ENCODE measurements at places on chromosomes 5 and 9.

GRCh38 chr5:65823204-65823603, 101.2 kb downstream of the NLN start:
- DNase-seq, result no peak

- no peak for DNase-seq
These were observed 27.3 kb downstream of the ACO1 start for GRCh38 chr9:32411753-32412152.

DNA sequence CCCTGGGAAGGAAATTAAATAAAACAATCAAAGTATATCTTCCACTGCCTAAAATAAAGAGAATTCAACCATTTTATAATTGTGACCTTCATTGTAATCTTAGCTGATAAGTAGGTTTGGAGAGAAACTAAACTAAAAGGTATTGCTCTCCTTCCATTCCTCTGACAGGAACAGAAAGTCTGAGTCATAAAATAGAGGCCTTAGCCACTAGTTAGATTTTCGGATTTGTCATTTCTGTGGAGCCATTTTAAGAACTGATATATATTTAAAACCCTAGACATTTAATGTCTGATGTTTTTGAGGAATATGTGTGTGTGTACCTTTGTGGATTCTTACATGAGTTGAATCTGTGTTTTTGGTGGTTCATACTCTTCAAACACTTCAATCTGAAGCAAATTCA, 11.8 kb upstream of the TMC1 start:
- no peak for DNase-seq

DNA sequence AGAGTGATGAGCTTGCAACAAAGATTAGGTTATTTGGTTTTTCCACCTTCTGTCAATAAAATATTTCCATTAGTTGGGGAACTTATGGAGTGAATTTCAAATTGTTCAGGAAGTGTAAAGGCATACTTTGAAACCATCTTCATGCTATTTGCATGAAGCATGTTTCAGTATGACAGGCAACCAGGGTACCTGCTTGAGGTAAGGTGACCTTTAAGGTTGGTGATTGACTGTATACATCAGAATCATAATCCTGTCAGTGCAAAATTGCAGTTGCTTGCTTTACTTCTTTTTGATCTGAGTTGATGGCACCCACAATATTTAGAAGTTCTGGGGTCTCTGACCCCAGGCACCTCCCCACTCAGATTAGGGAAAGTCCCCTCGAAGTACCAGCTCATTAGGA, 26.0 kb upstream of the TMEM171 start:
- DNase-seq, result no peak

GRCh38 chr5:172052450-172053236, 46.2 kb upstream of the FBXW11 start:
- no peak for DNase-seq

GRCh38 chr5:160843240-160843639, 8.8 kb downstream of the ATP10B start:
- DNase-seq, result no peak

- DNase-seq, result no peak
These were observed 75.9 kb downstream of the DAP start for GRCh38 chr5:10685115-10685521.

- DNase-seq, result no peak
These were observed 155.6 kb upstream of the IER5L start for GRCh38 chr9:129333617-129334104.

DNA sequence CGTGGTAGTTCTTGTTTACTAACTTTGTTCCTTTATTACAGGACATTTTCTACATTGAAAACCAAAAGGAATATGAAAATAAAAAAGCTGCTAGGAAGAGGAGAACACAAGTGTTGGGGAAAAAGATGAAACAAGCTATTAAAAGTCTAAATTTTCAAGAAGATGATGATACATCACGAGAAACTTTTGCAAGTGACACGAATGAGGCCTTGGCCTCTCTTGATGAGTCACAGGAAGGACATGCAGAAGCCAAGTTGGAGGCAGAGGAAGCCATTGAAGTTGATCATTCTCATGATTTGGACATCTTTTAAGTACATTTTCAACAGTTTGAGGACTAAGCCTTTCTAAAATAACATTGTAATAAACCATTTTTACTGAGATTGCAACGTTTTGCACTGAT, 23.8 kb downstream of the PHAX start:
- DNase-seq, result no peak

DNA sequence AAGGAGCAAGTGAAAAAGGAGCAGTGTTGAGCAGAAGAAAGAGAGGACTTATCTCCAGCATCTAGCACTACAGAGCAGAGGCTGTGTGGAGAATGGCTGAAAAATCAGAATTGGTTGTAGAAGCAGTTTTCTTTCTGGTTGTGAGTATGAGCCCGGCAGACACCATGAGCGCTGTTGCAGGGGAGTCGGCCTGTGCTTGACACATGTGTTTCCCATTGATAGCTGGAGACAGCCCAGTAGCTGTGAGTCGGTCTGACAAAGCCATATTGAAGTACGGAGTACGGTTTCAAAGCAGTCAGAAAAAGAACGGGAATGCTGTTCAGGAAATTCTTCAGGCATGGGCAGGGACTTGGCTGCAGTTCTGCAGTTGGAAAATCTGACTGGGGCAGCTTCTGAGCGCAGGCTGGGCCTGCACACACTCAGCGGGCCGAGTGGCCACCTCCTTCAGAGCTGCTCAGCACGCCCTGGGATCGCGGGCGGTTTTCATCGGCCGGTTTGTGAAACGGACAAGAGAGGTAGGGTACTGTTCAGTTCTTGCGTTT, at the start of gene SGCD:
TSS of gene SGCD (plus strand) at position 447 of the 542 bp plus-strand sequence.
- DNase-seq, result no peak

- no peak for DNase-seq
These were observed 57.4 kb downstream of the CFAP95 start for GRCh38 chr9:69877852-69878514.

DNA sequence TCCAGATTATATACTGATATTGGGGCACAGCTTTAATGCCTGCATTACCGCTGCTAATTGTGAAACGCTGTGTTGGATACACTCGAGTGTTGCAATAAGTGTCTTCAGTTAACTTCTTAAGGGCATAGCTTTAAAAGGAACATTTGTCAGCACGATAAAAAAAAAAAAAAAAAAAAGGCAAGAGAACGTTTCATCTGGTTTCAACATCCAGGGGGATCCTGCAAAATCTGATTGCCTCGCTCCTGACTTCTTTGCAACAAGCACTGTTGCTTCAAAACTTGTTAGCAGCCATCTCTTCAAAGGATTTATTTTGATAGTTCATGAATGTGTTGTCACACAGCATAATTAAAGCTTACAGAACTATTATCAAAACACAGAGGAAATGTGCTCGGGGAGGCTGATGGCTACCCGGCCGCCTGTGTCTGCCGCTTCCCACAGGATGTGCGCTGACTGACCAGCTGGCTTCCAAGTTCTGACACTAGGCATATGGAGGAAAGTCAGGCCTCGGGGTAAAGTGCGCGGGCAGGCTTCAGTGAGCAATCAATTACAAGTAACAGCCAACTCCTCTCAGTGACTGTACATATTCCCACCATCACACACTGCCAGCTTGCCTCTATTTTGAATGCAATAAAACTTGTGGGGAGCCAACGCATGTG, 77.7 kb downstream of the EBF1 start:
- DNase-seq, result no peak

- no peak for DNase-seq
These were observed 45.0 kb downstream of the GOLPH3 start for GRCh38 chr5:32129074-32129598.

DNA sequence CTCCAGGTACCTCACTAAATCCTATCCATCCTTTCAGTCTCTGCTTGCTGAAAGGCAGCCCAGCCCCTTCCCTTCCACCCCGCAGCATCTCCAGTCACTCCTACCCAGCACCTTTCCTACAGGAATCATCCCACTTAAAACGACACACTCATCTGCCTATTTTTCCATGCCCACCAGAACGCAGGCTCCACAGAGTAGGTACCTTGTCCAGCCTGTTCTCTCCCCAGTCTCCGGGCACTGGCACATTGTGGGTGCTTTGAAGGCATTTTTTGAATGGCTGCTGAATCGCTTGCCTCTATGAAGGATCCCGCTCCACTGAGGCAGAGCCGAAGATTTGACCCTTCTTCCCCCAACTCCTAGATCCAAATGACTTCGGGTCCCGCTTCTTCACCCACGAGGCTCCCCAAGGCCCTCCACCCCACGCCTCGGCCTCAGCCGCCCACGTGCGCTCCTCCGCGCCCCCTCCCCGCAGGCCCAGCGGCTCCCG, 15.6 kb downstream of the LHX6 start:
- no peak for DNase-seq

GRCh38 chr9:24459953-24460352, 85.7 kb downstream of the IZUMO3 start:
- no peak for DNase-seq

- DNase-seq, result no peak
These were observed 77.3 kb upstream of the SLC1A3 start for GRCh38 chr5:36529142-36529541.

DNA sequence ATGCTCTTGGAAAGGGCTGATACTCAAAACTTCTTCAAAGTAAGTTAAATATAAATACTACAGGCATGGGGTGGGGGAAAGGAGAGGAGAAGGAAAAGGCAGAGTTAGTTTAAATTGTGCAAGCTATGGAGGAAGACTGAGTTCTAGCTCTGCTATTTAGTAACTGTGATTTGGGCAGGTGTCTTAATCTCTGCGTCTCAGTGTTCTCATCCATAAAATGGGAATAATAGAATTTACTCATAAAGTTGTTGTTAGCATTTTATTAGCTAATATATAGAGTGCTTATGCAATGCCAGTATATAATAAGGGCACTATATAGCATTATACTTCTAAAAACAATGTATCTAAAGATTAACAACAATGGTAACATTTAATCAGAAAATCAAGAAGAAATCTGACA, 12.7 kb upstream of the PURA start:
- DNase-seq, result no peak

Measured in stimulated activated CD8-positive, alpha-beta memory T cell treated with anti-CD3 and anti-CD28 coated beads, Interleukin-15, amount 100 ng/mL, for 48 hours (primary cell).